Stimulated activated CD8-positive, alpha-beta memory T cell treated with anti-CD3 and anti-CD28 coated beads, Interleukin-4, amount 100 ng/mL, for 4 hours (primary cell): ENCODE measurements at places on chromosomes 2 and 18.

DNA sequence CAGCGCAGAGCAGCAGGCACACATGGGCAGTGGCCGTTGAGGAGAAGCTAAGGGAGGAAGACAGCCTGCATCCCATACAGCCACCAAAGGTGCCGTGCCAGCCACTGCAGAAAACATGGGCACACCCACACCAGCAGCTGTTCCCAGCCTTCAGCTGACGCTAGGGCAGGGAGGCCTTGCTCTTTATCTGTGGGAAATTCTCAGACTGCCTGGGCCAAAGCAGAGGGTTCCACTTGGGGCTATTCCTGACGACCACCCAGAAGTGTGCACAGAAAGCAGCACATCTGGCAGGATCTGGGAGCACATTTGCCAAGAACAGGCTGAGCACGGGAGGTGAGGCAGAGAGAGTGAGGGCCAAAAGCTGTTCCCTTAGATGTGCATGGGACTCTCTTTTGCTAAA is 101.3 kb upstream of the SOX11 start:
- no peak for DNase-seq

DNA sequence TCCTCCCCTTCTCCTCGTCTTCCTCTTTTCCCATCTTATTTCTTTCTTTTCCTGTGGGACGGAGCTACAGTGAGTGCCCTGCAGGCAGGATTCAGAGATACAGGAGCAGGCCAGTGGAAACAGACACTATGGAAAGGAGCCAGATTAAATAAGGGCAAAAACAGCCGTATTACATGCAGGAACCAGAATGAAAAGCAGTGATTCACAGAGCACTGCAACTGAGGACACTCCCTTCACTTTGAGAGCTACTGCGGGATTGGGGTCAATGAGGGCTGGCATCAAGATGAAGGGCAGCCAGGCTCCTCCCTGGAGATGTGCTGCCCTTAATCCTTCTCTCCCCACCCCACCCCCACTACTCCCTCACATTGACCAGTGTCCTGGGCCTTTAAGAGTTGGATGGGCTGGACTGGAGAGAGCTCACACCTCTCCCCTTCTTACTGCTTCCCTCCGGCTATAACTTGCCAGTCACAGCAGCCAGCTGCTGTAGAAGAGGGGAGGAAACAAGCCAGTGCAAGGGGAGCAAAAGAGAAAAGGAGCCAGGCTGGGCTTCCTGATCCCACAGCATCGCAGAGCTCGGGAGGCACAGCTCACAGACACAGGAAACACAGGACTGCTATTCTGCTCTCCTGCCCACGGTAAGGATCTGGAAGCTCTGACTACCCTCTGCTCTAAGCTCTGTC is at the start of gene PLCD4:
TSS of gene PLCD4 (plus strand) at position 464 of the 680 bp plus-strand sequence. CDS start 7,841 bp downstream, outside the sequence.
- DNase-seq: no peak

- DNase-seq: no peak
Measured at GRCh38 chr2:33104052-33104623, 157.4 kb downstream of the LTBP1 start.

DNA sequence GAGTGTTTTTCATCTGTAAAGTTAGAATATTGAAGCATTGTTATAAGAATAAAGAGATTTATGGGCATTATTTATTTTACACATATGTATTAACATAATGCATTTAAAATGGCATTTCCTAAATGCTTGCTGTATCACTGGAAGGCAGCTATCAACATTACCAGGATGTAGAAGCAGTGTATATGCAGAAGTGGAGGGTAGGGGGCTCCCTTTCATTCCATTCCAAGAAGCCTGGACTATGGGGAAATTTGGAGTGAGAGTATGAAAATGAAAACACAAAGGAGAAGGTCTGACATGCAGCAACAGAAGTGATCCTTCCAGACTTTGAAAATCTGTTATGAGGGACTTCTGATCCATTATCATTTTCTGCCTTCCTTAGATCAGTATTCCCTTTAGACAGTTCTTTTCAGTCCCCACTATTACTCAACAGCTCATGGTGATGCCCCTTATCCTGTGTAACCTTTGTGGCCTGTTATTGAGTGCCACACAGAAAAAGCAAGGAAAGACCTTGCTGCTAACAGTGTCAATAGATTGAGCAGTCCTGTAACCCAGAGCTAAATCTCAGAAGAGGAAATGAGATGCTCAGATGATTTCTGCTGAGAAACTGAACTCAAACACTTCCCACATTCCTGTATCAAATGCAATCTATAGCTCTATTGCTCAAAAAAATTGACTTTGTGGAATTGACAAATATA is 216.6 kb downstream of the HNMT start:
- no peak for DNase-seq

DNA sequence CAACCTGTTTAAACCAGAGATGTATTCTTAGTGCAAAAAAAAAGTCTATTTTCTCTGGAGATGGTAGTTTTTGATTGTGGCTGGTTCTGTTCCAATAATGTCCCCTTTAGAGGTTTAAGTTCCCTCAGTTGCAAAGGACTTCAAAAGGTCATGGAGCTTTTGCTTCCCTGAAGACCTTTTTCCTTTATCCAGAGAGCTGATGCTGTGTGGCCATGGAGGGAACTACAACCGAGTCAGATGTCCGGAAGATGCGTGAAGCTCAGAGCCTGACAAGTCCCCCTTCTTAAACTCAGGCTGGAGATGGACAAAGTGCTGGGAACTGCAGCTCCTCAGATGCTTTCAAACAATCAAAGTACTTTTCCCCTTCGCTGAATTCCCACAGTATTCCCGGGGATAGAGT is 176.1 kb downstream of the TMEM18 start:
- no peak for DNase-seq
